ENCODE measurements at places on chromosomes 3 and 15. TPM values are rescaled to one million over a fixed set of nuclear protein-coding genes. Genes with fewer than 3 reads are reported as not detected.

DNA sequence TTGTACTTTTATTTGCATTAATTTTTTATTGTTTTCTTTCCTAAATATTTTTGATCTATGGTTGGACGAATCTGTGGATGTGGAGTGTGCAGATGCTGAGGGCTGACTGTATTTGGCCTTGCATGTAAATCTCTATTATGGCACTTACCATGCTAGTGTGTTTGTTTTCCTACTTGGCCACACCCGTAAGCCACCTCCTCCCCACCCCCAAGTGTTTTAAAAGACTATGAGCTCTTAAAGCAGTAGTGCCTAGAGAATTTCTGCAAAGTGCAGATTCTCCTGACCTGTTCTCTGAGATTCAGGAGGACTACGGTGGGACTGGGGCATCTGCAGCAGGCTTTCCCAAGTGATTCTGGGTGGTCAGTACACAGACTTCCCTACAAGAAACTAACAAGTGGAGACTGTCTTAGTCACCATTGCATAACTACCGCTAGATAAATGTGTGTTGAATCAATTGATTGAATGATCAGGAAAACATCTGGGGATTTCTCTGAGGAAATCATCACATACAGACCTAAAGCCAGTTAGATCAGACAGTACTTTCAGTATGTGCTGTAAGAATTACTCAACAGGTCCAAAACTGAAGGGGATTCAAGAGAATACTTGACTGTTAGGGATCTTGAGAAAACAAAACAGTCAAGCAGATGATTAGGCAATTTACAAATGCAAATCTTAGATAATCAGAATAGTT is 6.2 kb upstream of the TIPARP start:
- peaks cover 65% of the 10 kb centered on the region for H3K4me1 ChIP-seq
- H3K4me3 ChIP-seq = peak overlapping the region; percentile 36
- no peaks in the 10 kb centered on the region for H3K36me3 ChIP-seq
- no peaks in the 10 kb centered on the region for H3K27me3 ChIP-seq
- no peak for DNase-seq

DNA sequence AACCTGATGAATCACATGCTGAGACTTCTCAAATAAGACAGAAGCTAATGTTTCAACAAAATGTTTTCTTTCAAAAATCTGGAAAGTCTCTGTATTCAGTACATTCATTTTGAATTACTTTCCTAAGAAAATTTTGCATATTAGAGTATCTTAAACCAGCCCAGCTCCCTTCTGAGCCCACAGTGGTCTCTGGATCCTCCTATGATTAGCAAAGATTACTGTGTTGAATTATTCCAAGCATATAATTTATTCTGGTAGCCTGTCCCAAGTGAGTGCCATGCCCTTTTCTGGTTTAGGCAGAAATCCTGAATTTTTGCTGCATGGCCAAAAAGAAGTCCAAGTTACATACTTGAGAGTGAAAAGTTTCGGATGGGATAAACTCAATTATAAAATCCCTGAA is 279.0 kb downstream of the CTNNB1 start:
- H3K27ac ChIP-seq = no peak overlapping the region
- DNase-seq = no peak
- no peaks in the 10 kb centered on the region for H3K27me3 ChIP-seq
- no peaks in the 10 kb centered on the region for H3K36me3 ChIP-seq

- no peaks in the 10 kb centered on the region for H3K27me3 ChIP-seq
- no peak overlapping the region for H3K27ac ChIP-seq
- no peak overlapping the region for H3K4me3 ChIP-seq
- DNase-seq = no peak
Measured at GRCh38 chr15:49468481-49468839, 45.4 kb downstream of the FGF7 start.

Gene IL12A
- 0.12 TPM for polyA plus RNA-seq

DNA sequence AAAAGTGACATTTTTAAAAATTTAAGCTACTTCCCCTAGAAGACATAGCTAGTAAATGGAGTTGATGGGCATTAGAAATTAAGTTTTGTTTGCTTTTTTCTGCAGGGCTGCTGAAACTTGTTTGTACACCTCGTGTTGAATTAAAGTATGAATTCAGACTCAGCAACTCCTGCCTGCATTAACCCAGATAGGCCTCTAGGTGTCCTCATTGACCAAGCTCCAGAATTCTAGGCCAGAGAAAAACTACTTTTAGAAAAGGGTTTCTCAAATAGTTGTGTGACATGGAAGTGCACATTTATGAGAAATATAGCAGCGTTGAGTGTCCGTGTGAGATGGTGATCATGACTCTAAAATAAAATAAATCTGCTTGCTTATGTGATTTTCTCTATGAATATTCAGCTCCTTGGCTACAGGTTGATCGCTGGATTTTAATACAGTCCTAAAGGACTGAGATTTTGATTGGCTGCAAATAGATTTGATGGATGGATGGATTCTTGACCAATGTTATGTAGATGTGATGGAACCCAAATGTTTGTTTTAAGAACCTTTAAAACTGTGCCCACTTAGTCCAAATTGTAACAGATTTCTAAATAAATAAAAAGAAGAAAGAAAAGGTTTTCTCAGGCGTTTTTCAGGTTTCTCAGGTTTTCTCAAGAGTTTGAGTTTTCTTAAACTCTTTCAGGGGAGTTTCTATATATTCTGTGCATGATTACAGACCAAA is 39.4 kb upstream of the LMOD3 start:
- H3K4me1 ChIP-seq = no peaks in the 10 kb centered on the region
- no peak overlapping the region for H3K4me3 ChIP-seq
- no peaks in the 10 kb centered on the region for H3K36me3 ChIP-seq

Gene IL17RC
- 12.6 TPM for polyA plus RNA-seq

Gene CCDC13
- polyA plus RNA-seq = not detected

DNA sequence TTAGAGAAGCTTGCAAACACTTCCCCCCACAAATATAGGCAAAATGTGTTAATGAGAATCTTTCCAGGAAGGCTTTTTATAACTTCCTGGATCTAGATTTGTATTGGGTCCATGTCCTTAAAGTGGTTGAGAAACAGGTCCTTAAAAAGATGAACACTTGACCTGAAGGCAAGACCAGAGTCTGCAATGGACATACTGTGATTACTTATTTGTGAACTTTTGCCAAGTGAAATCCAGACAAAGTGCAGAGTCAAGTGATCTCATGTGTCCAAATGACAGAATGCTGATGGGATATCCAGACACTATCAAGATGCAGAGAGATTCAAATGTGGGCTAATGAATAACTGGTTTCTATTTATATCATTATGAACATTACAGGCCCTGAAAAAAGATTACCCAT is 43.8 kb downstream of the FRMD4B start:
- no peak for DNase-seq
- H3K4me1 ChIP-seq = peaks cover 2% of the 10 kb centered on the region
- H3K27me3 ChIP-seq = no peaks in the 10 kb centered on the region
- H3K4me3 ChIP-seq = no peak overlapping the region
- H3K27ac ChIP-seq = no peak overlapping the region

Gene SPATA12
- polyA plus RNA-seq = not detected

GRCh38 chr3:115832265-115832664 is 209.0 kb downstream of the GAP43 start:
- no peak for DNase-seq
- no peaks in the 10 kb centered on the region for H3K4me1 ChIP-seq
- no peaks in the 10 kb centered on the region for H3K36me3 ChIP-seq

Measured in immature natural killer cell (primary cell).